ENCODE measurements at places on chromosomes 1 and 21.

- no peak for DNase-seq
These were observed 119.6 kb upstream of the ADGRL2 start for GRCh38 chr1:81681114-81681513.

DNA sequence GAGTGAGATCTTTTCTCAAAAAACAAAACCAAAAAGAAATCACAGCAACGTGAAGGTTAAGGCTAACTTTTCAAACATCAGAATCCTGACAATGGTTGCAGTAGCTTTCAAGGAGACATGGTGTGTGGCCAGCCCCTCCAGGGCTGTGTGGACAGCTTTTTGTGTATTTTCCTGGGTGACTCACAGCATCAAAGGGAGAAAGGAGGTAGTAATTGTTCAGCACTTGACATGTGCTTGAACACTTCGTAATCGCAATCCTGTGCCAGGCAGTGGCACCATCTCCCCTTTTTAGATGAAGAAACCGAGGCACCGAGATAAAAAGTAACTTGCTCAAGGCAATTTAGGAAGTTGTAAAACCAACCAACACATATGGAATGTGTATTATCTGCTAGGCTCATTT is 10.3 kb downstream of the NBL1 start:
- no peak for DNase-seq

GRCh38 chr21:34928637-34929036 is 120.5 kb downstream of the RUNX1 start:
- no peak for DNase-seq

DNA sequence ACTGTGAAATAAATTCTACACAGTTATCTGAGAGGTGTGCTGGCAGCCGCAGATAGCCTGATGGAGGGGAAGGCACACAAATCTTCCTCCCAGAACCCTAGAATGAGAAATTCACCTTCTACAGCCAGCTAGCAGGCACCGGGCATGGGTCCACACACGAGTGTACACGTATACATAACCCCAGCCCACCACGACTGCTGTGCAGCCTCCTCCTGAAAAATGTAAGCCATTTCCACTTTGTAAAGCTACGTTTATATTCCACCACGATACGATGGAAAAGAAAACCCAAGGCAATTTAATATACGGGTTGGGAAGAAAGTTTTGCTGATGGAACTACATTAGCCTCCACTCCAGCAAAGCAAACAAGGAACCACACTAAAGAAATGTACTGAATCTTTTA is 1.8 kb downstream of the BTG3 start:
- no peak for DNase-seq

DNA sequence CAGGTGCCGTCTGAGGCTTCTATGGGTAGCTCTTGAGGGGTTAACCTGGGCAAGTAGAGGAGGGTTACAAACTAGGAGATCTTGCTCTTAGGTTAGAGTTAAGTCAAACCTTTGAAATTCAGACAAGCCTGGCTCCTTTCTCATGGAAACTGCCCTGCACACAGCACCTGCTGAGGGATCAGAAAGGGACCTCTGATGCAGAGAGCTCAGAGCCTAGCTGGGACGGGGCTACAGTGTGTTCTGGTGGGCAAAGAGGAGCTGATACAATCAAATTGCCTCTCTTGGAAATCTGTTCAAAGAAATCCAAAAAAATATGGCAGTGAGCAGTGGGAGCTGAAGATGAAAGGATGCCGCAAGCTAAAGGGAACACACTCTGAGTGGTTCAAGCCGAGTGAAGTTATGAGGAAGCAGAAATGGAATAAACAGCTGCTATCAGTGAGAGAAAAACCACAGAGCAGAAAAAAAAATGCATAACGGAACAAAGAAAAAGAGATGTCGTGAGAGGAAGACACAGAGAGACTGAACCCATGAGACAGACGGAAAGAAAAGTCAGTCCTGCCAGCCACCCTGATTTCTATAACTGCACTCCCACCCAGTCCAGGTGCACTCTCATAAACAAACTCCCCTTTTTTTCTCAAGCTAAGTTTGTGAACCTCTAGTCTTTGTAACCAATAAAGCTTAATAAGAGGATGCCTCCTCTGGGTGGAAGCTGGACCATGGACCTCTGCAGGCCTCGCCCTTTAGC is 26.6 kb downstream of the PAFAH2 start:
- peak; percentile 82 for DNase-seq

DNA sequence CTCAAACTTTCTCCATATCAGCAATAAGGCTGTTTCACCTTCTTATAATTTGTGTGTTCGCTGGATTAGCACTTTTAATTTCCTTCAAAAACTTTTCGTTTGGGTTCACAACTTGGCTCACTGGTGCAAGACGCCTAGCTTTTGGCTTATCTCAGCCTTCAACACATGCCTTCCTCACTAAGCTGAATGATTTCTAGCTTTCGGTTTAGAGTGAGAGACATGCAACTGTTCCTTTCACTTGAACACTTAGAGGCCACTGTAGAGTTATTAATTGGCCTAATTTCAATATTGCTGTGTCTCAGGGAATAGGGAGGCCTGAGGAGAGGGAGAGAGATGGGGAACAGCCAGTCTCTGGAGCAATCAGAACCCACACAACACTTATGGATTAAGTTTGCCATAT is 41.2 kb upstream of the IFNLR1 start:
- no peak for DNase-seq

DNA sequence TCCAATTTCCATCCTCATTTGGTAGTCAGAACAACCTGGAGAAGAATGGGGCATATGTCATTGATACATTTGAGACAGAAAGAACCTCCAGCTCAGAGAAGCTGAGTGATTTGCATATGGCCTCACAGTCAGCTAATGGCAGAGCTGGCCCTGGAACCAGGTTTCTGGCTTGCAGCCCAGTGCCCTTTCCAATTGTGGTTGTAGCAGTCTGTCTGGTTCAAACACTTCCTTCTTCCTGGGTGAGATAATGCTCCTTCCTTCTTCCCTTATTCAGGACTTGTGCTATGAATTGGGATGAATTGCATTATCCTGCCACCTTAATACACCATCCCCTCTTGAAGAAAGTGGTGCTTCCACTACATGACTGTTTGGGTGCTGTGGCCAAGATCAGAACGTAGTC is 24.2 kb downstream of the SLC5A9 start:
- DNase-seq: no peak

GRCh38 chr1:206496131-206496793 is 11.1 kb upstream of the RASSF5 start:
- no peak for DNase-seq

GRCh38 chr1:43381612-43382011 is 8.0 kb downstream of the MED8 start:
- peak; percentile 34 for DNase-seq

- DNase-seq: peak; percentile 91
These were observed at the start of gene ZRANB2 for GRCh38 chr1:71080739-71081696. Gene ZRANB2 (minus strand): TSS chr1:71081035. CDS start chr1:71080995, 40 bp downstream.

DNA sequence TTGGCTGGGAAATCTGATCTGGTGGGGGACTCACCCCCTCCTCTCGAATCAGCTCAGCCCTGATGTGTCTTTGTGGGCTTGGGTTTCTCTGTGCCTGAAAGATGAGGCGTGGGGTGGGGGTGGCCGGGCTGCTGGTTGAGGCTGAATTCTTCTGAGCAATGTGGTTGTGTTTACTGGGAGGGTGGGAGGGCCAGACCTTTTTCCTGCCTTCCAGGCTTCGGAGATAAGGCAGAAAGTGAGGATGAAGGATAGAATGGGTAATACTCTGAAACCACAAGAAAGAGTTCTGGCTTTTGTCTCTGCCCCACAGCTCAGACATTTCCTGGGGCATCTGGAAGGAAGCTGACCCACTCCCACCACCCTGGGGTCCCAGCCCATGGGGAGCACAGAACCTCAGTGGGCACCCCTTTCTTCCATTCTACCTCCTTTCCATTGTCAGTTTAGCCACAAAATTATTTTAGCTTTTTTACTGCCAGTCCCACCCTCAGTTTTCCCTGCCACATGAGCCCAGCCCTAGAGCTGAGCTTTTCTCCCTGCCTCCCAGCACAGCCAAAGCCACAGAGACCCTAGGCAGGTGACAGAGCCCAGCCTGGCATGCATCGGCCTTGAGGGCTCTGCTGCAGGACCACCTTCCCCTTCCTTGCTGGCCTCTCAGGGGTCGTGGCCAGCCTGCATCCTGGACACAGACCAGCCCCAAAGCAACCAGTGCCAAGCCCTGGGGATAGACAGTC is 11.2 kb downstream of the ALX3 start:
- no peak for DNase-seq

DNA sequence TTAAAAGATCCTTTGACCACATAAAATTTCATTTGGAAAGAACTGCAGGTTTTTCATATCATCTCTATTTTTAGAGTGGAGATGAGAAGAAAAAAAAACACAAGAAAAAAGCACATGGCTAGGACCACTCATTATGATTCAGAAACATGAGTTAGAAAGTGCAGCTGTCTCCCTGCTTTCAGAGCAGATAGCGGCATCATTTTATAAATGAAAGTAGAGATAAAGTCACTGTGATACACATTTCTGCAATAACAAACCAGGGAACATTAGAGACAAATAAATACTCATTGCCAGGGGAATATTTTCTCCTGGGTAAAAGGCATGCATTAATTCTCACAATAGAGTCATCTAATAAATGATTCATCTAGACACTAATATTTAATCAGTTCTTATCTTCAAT is 87.5 kb upstream of the PLPPR4 start:
- DNase-seq: no peak

- DNase-seq: no peak
These were observed 29.8 kb upstream of the RC3H1 start for GRCh38 chr1:174051956-174052355.

GRCh38 chr1:109379422-109379821 is 18.3 kb downstream of the SORT1 start:
- DNase-seq: no peak

DNA sequence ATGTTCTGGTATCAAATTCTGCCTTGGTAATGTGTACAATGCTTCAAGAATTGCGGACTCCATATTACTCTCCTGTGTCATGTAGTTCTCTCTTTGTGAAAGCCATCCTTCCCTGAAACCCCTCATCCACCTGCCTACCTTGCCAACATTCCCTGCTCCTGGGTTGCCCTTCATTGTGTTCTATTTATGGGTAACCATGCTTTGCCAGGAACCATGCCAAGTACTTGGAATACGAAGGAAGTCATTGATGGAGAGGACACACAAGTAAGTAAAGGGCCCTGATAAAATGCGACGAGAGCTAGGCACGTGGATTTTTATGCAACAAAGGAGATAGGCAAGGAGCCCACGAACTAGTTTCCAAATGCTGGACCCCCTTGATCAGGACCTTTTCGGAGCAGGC is 300.8 kb downstream of the DISC1 start:
- DNase-seq: no peak

- DNase-seq: no peak
These were observed 10.0 kb downstream of the PCSK9 start for GRCh38 chr1:55049271-55049913.

- DNase-seq: no peak
These were observed 96.6 kb upstream of the HNRNPU start for GRCh38 chr1:244960904-244961303.

DNA sequence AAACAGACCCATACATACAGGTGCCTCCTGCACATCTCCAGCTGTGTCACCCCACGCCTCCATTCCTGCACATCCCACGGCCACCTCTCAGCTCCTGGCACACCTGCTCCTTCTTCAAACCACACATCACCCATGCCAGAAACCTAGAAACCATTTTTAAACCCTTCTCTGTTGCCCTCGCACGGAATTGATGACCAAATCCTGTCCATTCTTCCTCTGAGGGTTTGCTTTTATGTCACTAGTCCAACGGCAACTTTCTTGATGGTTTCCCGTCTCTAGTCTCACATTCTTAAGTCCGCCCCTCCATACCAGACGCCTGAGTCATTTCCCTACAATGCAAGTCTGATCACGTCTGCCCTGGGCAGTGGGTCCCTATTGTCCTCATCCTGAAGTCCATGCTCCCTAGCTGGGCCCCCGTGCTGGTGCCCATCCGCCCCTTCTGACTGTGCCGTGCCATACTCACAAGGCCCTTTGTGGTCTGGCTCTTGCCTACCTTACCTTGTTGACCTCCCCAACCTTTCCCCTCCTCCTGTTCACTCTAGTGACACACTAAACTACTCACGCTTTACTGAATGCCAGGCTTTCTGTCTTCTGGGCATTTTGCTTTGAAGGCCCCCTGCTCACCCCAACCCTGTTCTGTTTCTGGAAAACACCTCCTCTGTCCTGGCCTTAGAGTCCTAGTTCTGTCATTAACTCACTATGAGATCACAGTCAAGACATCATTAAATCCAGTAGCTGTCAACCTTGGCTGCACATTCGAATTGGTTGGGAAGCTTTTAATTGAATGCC is 17.6 kb downstream of the SLC2A1 start:
- no peak for DNase-seq

DNA sequence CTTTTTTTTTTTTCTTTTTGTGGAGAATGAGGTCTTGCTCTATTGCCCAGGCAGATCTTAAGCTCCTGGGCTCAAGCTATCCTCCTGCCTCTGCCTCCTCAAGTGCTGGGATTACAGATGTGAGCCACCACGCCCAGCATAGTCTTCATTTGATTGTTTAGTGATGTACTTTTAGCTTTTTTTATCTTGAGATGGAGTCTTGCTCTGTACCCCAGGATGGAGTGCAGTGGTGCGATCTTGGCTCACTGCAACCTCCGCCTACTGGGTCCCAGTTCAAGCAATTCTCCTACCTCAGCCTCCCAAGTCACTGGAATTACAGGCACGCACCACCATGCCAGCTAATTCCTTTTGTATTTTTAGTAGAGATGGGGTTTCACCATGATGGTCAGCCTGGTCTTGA is 24.0 kb upstream of the LRRC3 start:
- DNase-seq: no peak

DNA sequence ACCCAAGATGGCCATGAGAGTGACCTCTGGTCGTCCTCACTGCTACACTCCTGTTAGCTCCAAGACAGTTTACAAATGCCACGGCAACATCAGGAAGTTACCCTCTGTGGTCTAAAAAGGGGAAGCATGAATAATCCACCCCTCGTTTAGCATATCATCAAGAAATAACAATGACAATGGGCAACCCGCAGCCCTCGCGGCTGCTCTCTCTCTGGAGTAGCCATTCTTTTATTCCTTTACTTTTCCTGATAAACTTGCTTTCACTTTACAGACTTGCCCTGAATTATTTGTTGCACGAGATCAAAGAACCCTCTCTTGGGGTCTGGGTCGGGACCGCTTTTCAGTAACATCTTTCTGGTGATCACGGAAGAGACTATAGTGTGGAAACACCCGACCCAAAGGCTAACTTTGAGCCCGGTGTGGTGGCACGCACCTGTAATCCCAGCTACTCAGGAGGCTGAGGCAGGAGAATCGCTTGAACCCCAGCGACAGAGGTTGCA is 19.8 kb upstream of the COX20 start:
- DNase-seq: no peak

All from GF-D8 (cell line).